ENCODE measurements at places on chromosomes 11 and 22.

- no peak for DNase-seq
Measured at GRCh38 chr11:134753771-134754520, 341.9 kb upstream of the B3GAT1 start.

GRCh38 chr11:125624756-125625213, at the start of gene CHEK1:
Gene CHEK1 (plus strand): TSS chr11:125625163. CDS start chr11:125626769, 1,606 bp downstream.
- no peak for DNase-seq

DNA sequence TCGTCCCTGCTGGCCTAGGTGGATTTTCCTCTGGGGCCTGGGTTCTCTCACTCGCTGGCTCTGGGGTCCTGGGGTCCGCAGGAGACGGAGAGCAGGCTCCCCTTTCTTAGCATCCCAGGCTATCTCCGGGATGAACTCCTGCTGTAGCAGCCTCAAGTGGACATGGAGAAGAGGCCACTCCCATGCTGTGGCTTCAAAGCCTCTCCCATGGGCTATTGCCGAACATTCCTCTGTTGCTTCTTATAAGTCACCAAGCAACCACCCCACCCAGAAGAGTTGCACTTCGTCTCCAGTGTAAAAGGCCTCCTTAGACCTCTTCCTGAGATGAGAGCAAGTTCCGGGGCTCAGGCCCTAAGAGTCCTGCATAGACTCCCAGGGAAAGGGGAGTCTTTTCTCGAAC, 124.0 kb upstream of the RCN1 start:
- no peak for DNase-seq

DNA sequence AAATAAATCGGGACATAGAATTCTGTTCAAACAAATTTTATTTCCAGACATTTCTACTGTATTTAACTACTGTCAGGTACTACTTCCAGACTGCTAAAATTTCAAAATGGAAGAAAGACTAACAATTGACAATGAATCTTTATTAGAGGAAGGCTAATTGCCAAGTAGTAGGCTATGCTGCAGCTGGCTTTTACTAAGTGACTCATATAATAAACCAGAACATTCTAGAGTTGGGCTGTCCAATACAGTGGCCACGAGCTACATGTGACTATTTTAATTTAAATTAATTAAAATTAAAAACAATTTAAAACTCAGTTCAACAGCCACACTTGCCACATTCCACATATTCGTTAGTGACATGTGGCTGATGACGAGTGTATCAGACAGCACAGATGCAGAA, 27.6 kb downstream of the CHKA start:
- DNase-seq, result no peak

GRCh38 chr11:14361951-14362350, 3.0 kb upstream of the RRAS2 start:
- DNase-seq, result no peak

DNA sequence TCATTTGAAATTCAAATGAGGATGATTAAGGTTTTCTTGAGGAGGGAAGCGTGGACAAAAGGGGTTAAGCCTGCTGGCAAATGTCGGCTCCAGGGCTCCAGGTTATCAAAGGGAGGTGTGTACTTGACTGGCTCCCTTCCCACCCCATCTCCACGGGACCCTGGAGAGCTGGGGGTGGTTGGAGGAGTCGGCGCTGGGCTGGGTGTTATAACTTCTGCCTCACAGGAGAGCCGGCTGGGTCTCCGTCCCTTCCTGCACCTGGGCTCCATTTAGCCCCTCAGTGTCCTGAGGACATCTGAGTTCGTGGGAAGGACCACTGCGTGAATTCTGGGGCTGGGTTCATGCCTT, 15.6 kb downstream of the POU2F3 start:
- no peak for DNase-seq

DNA sequence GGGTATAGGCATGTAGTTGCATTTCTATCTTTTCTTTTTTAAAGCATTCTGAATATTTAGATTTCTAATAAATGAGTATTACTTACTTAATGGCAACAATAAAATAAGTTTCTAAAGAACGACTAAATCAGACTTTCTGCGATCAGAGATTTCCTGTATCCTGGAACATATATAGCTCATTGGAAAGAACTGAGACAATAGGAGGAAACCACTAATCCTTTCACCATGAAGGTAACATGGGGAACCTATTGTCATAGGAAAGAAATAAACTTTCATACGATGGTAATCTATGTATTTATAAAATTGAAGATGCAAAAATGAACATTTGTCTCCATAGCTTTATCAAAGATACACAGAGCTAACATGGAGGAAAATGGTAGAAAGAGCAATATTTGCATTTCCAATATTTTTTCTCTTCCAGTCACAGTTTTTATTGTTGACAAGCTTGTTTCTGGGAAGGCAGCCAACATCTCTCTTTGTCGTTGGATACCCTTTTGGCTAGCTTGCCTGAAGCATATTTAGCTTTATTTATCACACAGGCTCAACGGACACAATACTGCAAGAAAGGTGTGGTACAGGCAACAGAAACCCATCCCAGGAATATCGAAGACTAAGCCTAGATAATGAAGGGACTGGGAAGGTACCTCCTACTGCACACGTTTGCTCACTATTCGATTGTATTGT, 293.3 kb upstream of the MPPED2 start:
- no peak for DNase-seq

GRCh38 chr11:72584293-72584938, 89.8 kb downstream of the PDE2A start:
- peak; percentile 64 for DNase-seq

- no peak for DNase-seq
Measured at GRCh38 chr22:27110665-27111451, 453.5 kb downstream of the MIAT start.

DNA sequence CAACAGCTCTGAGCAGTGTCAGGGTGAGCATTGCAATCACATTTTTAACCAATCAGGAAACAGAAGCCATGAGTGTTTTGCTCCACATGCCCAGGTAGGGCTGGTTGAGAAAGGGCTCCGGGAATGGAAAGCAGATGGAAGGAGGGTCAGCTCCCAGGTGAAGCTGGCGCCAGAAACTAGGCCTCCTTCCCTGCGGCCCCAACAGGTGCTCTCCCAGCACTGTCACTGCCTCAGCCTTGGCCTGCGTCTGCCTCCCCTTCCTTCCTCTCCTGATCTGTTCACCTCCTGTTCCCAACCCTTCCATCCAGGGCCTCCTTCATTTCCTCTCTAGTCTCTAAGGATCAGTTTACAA, 4.6 kb upstream of the VSIG10L2 start:
- DNase-seq, result no peak

DNA sequence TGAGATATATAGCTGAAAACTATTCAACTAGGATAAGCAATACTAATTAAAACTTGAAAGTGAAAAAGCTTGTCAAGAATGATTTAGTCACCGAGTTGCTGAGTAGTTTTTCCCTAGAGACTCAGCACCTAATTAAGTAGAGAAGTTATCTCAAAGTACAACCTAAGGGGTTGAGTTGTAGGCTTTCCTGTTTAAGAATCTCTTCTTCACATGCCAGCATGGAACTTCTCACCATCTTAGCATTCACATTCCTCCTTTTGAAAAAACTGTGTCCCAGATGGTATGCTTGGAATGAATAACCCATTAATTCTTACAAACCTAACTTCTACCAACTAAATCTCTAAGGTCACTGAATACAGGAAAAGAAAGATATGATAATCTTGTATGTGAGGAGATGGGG, 303.3 kb upstream of the ZC3H12C start:
- DNase-seq, result no peak

DNA sequence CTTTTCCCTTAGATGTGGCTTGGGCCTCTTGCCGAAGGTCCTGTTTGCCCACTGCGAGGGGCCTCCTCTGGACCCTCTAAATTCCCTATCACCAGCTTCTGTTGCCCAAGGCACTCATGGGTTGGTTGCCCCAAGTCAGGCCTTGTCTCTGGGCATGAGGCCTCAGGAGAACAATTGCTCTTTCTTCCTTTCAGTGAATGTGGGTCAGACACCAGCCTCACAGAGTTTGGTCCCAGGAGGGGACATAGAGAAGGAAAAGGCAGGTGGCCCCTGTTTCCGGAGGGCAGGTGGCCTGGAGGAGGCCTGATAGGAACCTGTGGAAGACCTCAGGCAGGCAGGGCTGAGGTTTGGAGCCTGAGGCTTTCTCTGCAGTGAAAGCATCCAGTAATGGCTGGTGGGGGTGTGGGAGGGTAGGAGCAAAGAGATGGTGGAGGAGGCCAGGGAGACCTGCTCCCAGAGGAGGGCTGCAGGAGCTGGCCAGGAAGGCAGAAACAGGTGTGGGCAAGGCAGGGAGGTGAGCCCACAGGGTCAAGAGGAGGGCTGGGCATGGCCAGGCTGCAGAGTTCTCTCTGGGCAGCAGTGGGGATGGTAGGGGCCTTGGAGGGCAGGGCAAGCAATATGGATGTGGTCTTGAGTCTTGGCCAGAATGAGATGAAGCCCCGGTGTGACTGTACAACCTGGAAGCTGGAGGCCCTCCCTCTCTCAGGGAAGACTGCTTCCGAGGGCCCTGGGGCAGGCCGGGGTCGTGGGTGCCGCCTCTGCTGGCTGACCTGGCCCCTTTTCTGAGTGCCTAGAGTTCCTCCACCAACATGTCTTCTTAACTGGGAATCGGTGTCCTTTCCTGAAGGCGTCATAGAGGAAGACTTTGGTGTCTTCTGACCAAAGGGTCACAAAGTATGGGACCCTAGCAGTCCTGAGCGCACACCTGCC, 28.0 kb upstream of the LMO1 start:
- no peak for DNase-seq

DNA sequence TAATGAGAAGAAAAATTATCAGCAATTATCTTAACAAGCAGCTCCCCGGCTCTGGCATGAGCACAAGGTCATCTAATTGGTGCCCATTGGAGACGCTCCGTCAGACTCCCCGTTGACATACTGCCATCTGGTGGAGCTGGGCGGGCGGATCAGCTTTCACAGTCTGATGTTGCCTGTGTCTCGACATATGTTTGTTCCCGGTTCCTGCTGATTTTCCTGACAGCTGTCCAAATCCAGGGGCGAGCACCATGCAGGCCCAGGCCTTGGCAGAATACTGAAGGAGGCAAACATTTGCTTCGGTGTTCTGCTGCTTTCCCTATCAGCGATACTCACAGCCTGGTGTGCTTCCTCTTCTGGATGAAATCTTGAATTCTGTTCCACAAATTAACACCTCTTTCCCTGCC, 43.8 kb upstream of the BARX2 start:
- DNase-seq, result peak; percentile 86

GRCh38 chr11:79309407-79309806, 131.4 kb downstream of the TENM4 start:
- no peak for DNase-seq

GRCh38 chr11:116960930-116961329, 123.5 kb upstream of the APOA1 start:
- peak; percentile 64 for DNase-seq

DNA sequence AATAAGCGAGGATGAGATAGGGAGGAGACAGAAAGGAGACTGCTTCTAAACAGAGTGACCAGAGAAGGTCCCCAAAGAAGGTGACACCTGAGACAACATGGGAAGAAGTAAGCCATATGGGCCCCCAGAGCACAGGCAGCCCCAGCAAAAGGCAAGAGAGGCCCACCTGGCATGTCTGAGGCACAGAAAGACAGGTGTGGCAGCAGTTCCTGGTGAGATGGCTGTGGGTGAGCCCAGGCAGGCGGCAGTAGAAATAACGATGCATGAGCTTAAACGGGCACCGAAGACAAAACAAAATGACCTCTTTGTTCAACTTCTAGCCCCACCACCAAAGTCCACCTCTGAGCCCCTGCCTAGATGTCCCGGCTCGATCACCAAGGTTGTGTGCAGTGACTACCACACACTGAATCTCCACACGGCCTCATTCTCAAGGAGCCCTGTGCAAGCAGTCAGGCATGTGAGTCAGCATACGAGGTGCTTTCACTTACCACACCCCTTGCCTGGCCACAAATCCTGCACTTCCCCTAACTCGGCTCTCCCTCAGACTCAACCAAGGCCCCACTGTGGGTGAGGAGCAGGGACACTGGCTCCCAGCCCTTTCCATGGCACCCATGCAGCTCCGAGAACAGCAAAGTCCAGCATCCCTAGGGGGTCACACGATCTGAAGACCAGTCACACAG, 77.6 kb downstream of the PACSIN2 start:
- DNase-seq, result peak; percentile 91

GRCh38 chr11:116353589-116353988, 419.2 kb downstream of the BUD13 start:
- no peak for DNase-seq

DNA sequence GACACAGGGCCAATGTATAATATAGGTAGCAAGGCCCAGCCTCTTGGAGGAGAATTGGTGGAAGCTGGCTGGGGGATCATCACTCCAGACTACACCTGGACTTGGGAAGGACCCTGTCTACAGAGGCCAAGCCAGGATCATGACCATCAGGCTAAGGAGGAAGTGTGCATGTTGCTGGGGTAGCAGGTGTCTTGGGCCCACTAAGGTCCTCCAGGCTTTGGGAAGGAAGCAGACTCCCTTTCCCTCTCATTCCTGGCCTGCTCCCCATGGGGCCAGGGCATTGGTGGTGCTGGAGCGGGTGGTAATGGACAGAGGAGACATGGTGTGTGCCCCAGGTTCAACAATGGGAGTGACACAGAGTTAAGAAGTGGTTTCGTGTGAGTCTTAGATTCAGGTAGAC, 16.0 kb upstream of the TUB start:
- no peak for DNase-seq

DNA sequence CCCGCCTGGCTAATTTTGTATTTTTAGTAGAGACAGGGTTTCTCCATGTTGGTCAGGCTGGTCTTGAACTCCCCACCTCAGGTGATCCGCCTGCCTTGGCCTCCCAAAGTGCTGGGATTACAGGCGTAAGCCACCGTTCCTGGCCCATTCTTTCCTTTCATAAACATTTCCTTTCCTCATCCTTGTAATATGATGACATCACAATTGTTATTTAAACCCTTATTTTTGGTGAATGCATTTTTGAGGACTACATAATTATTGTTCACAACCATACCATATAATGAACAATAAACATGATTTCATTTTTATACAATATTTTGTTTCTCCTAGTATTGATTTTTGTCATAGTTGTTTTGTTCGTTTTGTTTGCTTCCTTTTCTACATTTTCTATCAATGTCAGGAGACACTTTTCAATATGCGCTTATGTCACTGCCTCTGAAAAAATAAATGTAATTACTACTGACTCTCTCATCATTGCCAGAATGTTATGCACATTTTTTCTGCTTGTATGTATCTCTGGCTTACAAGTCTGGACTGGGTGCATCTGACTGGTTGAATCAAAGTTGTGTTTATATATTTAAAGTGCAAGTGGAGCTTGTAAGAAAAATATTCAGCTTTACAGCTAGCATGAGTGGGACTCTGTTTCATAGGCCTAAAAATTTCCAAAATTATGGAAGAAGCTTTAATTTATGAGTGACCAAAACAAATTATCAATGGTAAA, 2286.3 kb upstream of the RAG2 start:
- DNase-seq, result no peak
